Thyroid gland (tissue), 4 donors: ENCODE measurements at places on chromosomes 6 and 20. TPM values are rescaled to one million over a fixed set of nuclear protein-coding genes. Genes with fewer than 3 reads are reported as not detected.

HLA-DOB gene
- total RNA-seq = not detected

RALY gene
- 124 TPM for total RNA-seq

SIRPD gene
- not detected for total RNA-seq

PRSS35 gene
- total RNA-seq = not detected
